ENCODE measurements at places on chromosomes 11 and 22. TPM values are rescaled to one million over a fixed set of nuclear protein-coding genes. Genes with fewer than 3 reads are reported as not detected.

GPHA2 gene
- polyA plus RNA-seq = 0.58 TPM

TMEM223 gene
- polyA plus RNA-seq = 15.5 TPM

GRAMD1B gene
- 185 TPM for polyA plus RNA-seq

OR51F2 gene
- polyA plus RNA-seq = not detected

HTR3B gene
- polyA plus RNA-seq = not detected

APOBEC3G gene
- polyA plus RNA-seq = 36.3 TPM

MYOD1 gene
- polyA plus RNA-seq = not detected

CAT gene
- polyA plus RNA-seq = 125 TPM

CNTN5 gene
- 0.02 TPM for polyA plus RNA-seq

POU2AF1 gene
- polyA plus RNA-seq = 0.29 TPM

BEST1 gene
- 3.5 TPM for polyA plus RNA-seq

CECR2 gene
- polyA plus RNA-seq = 0.99 TPM

CST6 gene
- not detected for polyA plus RNA-seq

APOA5 gene
- not detected for polyA plus RNA-seq

WBP2NL gene
- 0.48 TPM for polyA plus RNA-seq

C11orf87 gene
- not detected for polyA plus RNA-seq

SLC43A1 gene
- 14.8 TPM for polyA plus RNA-seq

OR51B5 gene
- polyA plus RNA-seq = 0.30 TPM

TRPT1 gene
- 37.4 TPM for polyA plus RNA-seq

GPR83 gene
- 0.01 TPM for polyA plus RNA-seq

SYT9 gene
- polyA plus RNA-seq = 0.13 TPM

SLC25A22 gene
- 11.3 TPM for polyA plus RNA-seq

DEUP1 gene
- polyA plus RNA-seq = 0.27 TPM

GSTT2B gene
- polyA plus RNA-seq = 11.8 TPM

FOLR1 gene
- polyA plus RNA-seq = 10.3 TPM

OR52E8 gene
- polyA plus RNA-seq = not detected

CCDC117 gene
- 34.2 TPM for polyA plus RNA-seq

ACAT1 gene
- polyA plus RNA-seq = 111 TPM

SLC25A1 gene
- 42.6 TPM for polyA plus RNA-seq

DDI1 gene
- not detected for polyA plus RNA-seq

RIMBP3B gene
- not detected for polyA plus RNA-seq

F2 gene
- polyA plus RNA-seq = 0.30 TPM

TMEM45B gene
- 0.10 TPM for polyA plus RNA-seq

MS4A6E gene
- polyA plus RNA-seq = not detected

LRRC56 gene
- polyA plus RNA-seq = not detected

KBTBD3 gene
- polyA plus RNA-seq = 4.4 TPM

PRDM11 gene
- polyA plus RNA-seq = 8.9 TPM

ESAM gene
- polyA plus RNA-seq = 40.7 TPM

GNAZ gene
- polyA plus RNA-seq = 8.7 TPM

TMEM191B gene
- not detected for polyA plus RNA-seq

MFNG gene
- 4.7 TPM for polyA plus RNA-seq

NRGN gene
- 5.1 TPM for polyA plus RNA-seq

PATE2 gene
- polyA plus RNA-seq = not detected

KIRREL3 gene
- 0.44 TPM for polyA plus RNA-seq

OR52N4 gene
- 0.50 TPM for polyA plus RNA-seq

APOBEC3C gene
- 35.1 TPM for polyA plus RNA-seq

SEPTIN3 gene
- 0.12 TPM for polyA plus RNA-seq

MRPL11 gene
- polyA plus RNA-seq = 41.4 TPM

CHRNA10 gene
- polyA plus RNA-seq = 0.54 TPM

MMP12 gene
- not detected for polyA plus RNA-seq

RASD2 gene
- polyA plus RNA-seq = 1.3 TPM

COPB1 gene
- polyA plus RNA-seq = 43.7 TPM

ANO5 gene
- polyA plus RNA-seq = 2.4 TPM

TOLLIP gene
- polyA plus RNA-seq = 25.8 TPM

SCUBE1 gene
- polyA plus RNA-seq = 11.1 TPM

TYMP gene
- 2.7 TPM for polyA plus RNA-seq

OR5B21 gene
- not detected for polyA plus RNA-seq

IL17REL gene
- polyA plus RNA-seq = not detected
